Stimulated activated naive CD4-positive, alpha-beta T cell treated with Interleukin-2 at 50 U/mL for 16 hours (primary cell): ENCODE measurements at places on chromosomes 12 and 14.

DNA sequence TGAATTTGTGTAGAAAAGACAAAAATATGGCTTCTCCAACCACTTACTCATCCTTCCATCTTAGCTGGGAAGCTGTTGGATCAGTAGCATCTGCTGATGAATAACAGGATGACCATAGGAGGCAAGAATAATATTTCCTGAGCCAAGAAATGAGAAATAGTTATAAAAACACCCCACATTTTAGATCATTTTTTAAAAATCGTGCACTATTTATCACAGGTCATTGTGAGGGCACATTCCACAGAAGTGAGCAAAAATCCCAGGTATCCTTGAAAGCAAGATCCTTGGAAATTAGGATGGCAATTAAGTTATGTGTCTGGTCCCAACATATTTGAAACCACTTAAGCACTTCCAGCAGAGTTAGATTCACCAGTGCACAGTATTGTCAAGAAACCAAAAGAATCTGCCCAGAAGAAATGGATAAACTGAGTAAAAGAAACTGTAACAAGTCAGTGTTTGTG is 8.4 kb downstream of the FAR2 start:
- DNase-seq, result no peak

GRCh38 chr12:79635676-79636075 is 55.1 kb downstream of the PAWR start:
- no peak for DNase-seq

DNA sequence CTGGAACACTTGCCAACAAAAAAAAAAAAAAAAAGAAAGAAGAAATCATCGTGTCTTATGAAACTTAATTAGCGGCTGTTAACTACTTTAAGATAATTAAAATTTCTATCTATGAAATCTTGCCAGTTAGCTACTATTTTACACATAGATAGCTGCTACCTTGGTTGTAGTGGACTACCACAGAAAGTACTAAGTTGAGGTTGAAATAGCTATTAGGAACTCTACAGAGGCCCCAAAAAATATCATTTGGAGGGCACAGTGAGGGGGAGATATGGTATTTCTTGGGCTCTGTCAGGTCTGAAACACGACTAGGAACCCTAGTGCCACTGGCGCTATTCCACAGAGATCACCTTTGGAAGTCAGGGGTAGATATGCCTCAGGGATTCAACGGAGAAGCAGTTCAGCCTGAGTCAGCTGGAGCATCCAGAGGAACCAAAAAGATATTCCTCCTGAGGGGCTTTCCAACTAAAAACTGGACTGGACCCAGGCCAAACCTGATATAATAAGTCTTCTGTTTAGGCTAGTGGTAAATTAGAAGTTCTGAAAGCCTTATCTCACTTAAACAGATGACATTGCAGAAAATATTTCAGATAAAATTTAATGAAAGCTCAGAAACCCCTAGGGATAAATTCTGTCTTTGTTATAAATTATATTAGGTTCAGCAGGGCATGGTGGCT is 126.1 kb downstream of the EPS8 start:
- DNase-seq, result no peak

- no peak for DNase-seq
These were observed 5.3 kb upstream of the DICER1 start for GRCh38 chr14:95162641-95163040.

DNA sequence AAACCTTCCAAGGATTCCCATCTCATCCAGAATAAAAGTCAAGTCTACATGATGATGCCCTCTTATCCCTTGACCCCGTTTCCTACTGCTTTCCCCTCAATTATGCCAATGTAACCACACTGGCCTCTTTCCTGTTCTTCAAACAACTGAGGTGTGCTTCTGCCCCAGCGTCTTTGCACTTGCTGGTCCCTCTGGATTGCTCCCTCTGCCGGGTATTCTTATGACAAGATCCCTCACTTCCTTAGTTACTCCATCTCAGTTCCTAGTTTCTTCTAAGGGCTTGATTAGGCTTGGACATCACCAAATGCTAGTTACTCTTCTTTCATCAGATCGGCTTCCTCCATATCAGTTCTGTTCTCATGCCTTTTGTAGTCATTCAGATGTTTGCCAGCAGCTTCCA is 32.7 kb upstream of the PELI2 start:
- DNase-seq, result no peak

GRCh38 chr14:86003998-86004397 is 474.1 kb downstream of the FLRT2 start:
- no peak for DNase-seq

- no peak for DNase-seq
These were observed 76.8 kb downstream of the NINJ2 start for GRCh38 chr12:586318-587071.

- DNase-seq, result no peak
These were observed 68.4 kb upstream of the BCAT1 start for GRCh38 chr12:25017336-25017735.

- no peak for DNase-seq
These were observed 275.2 kb downstream of the GXYLT1 start for GRCh38 chr12:41869432-41869831.

GRCh38 chr12:76871742-76872141 is 7.1 kb downstream of the CSRP2 start:
- DNase-seq, result no peak

GRCh38 chr12:104243971-104244370 is 28.4 kb downstream of the TXNRD1 start:
- DNase-seq, result no peak

- no peak for DNase-seq
These were observed 7.5 kb downstream of the VTI1B start for GRCh38 chr14:67666750-67667449.

GRCh38 chr14:104933746-104934733 is 9.4 kb downstream of the PLD4 start:
- DNase-seq, result peak; percentile 34

GRCh38 chr12:119631930-119632678 is 35.8 kb upstream of the PRKAB1 start:
- no peak for DNase-seq

GRCh38 chr12:17793854-17794253 is 296.1 kb downstream of the RERGL start:
- no peak for DNase-seq

DNA sequence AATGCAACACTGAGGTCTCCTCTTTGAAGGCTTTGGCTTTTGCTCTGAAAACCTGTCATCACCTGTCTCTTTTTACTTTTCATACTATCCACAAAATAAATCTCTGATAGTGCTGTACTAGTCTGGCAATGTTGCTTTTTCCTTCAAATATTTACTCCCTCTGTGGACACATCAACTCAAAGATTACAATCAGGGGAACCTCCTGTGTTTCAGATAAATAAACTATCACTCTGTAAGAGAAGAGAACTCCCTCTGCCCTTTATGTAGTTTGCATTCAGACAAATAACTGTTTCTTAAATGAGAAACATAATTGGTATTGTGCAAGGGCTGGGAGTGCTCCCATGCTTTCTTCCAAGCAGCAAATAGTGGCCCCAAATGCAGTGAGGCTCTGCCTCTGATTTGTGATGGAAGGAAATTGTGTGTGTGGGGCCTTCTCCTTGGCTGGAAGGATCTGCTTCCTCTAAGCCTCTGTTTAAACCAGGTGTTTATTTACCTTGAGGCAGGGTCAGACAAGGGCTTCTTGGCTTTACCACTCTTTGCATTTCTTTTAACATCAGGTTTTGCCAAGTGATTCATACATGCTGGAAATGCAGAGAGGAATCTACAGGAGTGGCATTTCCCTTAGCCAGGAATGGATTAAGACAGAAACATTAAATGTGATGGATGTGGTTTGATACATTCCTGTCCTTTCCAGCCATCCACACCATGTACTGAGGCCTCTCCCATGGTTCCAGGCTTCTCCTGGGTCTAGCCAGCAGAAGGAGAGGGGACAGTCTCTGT is 69.0 kb downstream of the AKAP6 start:
- DNase-seq, result no peak

- no peak for DNase-seq
These were observed 65.8 kb downstream of the RIN3 start for GRCh38 chr14:92579244-92579936.

DNA sequence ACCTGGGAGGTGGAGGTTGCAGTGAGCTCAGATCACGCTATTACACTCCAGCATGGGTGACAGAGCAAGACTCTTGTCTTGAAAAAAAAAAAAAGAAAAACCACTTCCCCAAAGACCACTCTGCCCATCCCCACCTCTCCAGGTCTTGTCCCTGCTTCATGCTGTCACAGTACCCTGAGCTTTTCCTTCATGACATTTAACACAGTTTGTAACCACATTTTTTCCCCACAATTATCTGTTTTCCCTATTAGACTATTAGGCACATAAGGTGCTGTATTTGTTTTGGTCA is 6.9 kb downstream of the HECTD1 start:
- DNase-seq, result no peak

GRCh38 chr14:91903070-91903469 is 35.7 kb upstream of the TC2N start:
- DNase-seq, result no peak

DNA sequence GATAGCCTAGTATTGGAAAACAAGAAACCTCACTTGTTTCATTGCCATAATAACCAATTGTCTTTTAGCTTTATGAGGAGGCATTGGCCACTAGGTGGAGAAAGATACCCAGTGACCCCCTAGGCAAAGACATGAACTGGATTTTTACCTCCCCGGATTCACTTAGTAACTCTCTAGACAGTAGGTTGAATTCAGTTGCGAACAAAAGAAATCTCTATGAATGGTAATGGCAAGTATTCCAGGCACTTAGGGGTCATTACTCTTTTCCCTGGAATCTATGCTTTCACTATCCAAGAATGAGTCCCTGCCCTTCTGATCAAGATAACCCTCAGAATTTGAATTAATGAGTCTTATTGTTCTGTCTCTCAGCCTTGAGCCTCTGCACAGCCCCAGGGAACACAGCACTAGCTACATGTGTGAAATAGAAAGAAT is 29.5 kb upstream of the RHOJ start:
- no peak for DNase-seq

- no peak for DNase-seq
These were observed 75.5 kb downstream of the SYNE3 start for GRCh38 chr14:95440951-95441350.

- DNase-seq, result no peak
These were observed 47.4 kb downstream of the SMIM41 start for GRCh38 chr12:52126605-52127578.

GRCh38 chr14:46887144-46887543 is 235.6 kb upstream of the RPL10L start:
- DNase-seq, result no peak

- DNase-seq, result no peak
These were observed 61.0 kb downstream of the NT5DC3 start for GRCh38 chr12:103780093-103780440.

DNA sequence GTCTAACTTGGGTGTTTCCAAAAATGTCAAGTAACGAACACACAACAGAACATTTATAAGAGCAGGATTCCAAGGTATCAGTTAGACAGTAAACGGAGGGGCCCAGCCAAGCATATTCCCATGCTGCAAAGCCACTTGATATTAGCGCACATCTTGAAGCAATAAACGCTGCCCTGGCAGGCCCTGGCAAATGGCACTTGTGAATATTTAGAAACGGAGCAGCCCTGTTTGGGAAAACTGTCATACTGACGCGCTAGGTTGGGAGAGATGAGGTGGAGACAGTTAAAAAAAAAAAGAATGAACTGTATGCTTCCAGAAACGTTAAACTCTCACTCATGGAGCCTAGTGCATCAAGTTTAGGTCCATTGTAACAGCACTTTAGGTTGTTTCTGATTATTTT is 9.3 kb downstream of the DGLUCY start:
- DNase-seq, result no peak

DNA sequence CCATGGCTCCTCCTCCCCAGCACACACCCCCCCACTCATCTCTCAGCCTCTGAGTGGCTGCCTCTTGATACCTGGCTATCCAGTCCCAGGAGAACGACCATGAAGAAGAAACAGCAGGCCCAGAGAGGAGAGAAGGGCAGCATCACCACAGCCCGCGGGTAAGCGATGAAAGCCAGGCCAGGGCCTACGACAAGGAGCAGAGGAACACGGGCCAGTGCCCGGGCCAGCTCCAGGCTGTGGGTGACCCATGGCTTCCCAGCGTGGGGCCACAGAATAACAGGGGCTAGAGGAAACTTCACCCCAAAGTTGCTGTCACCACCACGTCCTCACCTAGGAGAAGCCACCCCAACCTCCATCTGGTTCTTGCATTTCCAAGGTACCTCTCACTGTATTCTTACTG is 10.4 kb upstream of the SLC6A12 start:
- DNase-seq, result no peak

DNA sequence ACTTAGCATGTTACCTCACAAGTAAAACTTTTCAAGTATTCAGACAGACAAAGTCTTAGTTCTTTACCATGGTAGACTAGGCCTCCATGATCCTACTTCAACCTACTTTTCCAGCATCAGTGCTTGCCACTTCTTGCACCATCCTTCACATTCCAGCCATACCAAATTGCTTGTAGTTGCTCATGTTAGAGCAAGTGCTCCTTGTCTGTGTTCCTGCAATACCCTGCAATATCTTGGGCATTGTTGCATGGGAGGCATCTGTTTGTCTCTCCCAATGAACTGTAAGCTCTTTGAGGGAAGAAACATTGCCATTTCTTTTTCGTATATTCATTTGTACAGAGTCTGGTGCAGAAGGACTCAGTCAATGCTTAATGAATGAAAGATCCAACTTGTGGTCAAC is 78.0 kb downstream of the SRGAP1 start:
- no peak for DNase-seq

DNA sequence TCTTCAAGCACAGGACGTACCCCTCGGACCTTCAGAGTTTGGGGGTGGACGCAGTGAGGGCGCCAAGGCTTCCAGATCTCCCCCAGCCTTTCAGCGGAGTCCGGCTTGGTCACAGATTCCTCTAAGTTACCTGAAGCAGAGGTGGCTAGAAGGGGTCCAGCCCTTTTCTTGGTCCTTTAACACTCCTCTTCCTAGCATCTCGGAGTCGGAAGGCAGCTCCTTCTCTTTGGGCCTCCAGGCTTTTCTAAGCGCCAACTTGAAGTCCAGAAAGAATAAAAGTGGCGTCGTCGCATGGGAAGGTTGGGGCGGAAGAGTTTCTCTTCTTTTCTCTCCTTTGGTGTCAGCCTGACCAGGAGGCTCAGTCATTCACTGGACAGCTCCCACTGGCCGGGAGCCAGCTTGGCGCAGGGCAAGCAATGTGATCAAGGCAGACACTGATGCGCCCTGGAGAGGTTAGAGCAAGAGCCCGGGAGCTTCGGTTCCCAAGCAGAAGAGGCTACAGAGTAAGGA is 9.6 kb downstream of the OR6S1 start:
- no peak for DNase-seq

DNA sequence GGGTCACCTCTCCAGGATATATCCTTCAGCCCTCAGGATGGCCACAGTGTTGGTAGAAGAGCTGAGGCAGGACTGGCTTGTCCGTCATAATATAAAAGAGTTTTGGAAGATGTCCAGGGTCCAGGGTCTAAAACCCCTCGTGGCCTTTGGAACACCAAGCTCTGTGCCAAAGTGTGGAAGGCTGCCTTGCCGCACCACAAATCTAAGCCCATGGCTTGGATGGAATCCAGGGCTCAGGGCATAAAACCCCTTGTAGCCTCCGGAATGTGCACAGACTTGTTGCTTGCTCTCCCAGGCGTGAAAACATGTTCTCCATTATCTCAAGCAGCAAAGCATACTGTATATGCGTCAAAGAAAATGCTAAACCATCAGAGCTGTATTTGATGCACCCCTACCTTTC is 46.7 kb downstream of the TNFAIP2 start:
- no peak for DNase-seq
